ENCODE measurements at places on chromosomes 7 and 10. TPM values are rescaled to one million over a fixed set of nuclear protein-coding genes. Genes with fewer than 3 reads are reported as not detected.

Gene TMEM139
- 0.23 TPM for total RNA-seq

Gene NRCAM
- total RNA-seq, result 22.6 TPM

Gene STRIP2
- 2.2 TPM for total RNA-seq

Gene ZNF862
- total RNA-seq, result 21.3 TPM

Gene MSMB
- not detected for total RNA-seq

Gene FEZF1
- total RNA-seq, result not detected

Gene GPR85
- 1.3 TPM for total RNA-seq

Gene PIP
- total RNA-seq, result not detected
